ENCODE measurements at places on chromosomes 7 and 10.

DNA sequence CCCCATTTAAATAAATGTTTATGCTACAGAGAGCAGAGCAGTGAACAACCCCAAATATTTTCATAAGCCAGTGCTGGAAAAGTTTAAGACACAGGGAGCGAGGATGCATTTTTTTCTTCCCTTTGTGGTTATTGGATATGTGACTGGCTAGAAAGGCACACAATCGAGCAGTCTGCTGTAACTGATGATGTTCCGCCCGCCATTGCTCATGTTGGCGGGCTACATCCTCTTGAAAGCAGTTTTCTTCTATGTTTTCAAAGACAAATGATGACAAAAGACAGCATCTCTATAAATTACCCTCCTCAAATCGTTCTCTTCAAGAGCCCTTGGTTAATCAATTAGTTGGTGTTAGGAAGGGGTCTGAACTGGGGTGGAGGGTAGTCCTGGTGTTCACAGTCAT is 269.8 kb downstream of the SKAP2 start:
- no peak for DNase-seq

- DNase-seq: no peak
Observed at GRCh38 chr10:5512881-5513612, 11.7 kb upstream of the CALML3 start.

- no peak for DNase-seq
Observed at GRCh38 chr10:45152726-45153125, 152.0 kb downstream of the ZNF22 start.

DNA sequence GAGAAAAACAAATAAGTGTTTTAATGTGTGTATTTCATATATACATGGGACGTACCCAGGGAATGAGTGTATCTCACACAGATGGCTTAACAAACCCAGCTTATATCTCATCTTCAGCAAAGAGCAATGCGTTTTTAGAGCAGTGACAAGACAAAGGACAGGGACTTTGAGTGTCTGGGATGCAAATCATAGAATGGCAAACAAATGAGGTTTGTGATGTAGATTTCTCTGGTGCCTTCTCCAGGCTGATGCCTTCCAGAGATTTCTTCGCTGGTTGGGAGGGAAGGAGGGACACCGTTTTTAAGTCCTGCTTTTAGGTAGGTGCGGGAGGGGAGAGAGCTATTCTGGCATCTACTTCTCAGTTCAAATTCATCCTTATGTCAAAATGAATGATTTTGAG is 16.6 kb downstream of the LANCL2 start:
- no peak for DNase-seq
